Smooth muscle cell of the pulmonary artery (primary cell): ENCODE measurements at places on chromosomes 1 and 21. TPM values are rescaled to one million over a fixed set of nuclear protein-coding genes. Genes with fewer than 3 reads are reported as not detected.

CELA3B gene
- not detected in 2 replicates for total RNA-seq

HTR6 gene
- 0.07 TPM in 1 of 2 replicates, not detected in the other for total RNA-seq

PDZK1IP1 gene
- total RNA-seq, result 0.26 and 2.0 TPM in 2 replicates

KIFAP3 gene
- total RNA-seq, result 28.5 and 51.5 TPM in 2 replicates

PGBD2 gene
- 7.2 and 9.0 TPM in 2 replicates for total RNA-seq

GJA5 gene
- 2.9 and 38.4 TPM in 2 replicates for total RNA-seq
